Left ventricle myocardium inferior (tissue), 1 donor: ENCODE measurements at places on chromosomes 11 and 22. TPM values are rescaled to one million over a fixed set of nuclear protein-coding genes. Genes with fewer than 3 reads are reported as not detected.

The YPEL4 gene
- total RNA-seq, result 0.55 TPM

The CLTCL1 gene
- 9.4 TPM for total RNA-seq

DNA sequence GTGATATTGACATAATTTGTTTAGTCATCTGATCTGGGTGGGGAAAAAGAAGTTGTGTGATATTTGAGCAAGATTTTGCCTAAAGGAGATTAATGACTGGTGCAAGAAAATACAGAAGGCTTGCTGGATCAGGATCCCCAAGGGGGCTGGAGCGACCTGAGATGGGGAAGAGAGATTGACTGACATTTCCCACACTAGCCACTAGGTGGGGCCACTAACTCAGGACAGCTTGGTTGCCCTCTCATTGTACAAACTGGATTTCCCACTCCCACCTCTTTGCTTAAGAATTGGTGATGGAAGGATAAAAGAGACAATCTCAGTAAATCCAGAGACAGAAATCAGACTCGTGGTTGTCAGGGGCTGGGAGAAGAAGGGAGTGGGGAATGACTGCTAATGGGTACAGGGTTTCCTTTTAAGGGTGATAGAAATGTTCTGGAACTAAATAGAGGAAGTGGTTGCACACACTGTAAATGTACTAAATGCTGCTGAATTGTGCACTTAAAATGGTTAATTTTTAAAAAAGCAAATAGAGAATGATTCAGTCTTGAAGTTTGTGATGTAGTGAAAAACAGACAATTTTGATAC lies 50.7 kb downstream of the CTTN start:
- no peak for DNase-seq

DNA sequence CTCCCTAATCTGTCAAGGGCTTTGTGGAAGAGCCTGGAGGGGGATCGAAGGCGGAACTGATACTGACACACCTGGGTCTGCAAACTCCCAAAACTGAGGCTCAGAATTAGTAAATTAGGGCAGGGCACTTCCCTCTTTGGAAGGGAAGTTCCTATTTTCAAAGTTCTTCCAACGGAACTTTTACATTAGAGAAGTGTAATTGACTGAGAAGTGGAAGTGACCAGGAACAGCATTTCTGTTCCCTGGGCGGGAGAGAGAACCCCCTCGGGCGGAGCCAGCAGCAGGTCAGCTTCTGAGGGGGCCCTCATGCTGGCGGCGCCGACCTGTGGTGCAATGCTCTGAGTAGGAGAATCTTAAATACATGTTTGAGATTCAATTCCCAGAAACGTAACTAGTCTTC lies 1.1 kb upstream of the CBL start:
- DNase-seq, result peak; percentile 32

GRCh38 chr11:11451501-11452005 lies 98.5 kb upstream of the CSNK2A3 start:
- DNase-seq, result no peak

GRCh38 chr11:11534981-11535380 lies 86.8 kb downstream of the GALNT18 start:
- no peak for DNase-seq

DNA sequence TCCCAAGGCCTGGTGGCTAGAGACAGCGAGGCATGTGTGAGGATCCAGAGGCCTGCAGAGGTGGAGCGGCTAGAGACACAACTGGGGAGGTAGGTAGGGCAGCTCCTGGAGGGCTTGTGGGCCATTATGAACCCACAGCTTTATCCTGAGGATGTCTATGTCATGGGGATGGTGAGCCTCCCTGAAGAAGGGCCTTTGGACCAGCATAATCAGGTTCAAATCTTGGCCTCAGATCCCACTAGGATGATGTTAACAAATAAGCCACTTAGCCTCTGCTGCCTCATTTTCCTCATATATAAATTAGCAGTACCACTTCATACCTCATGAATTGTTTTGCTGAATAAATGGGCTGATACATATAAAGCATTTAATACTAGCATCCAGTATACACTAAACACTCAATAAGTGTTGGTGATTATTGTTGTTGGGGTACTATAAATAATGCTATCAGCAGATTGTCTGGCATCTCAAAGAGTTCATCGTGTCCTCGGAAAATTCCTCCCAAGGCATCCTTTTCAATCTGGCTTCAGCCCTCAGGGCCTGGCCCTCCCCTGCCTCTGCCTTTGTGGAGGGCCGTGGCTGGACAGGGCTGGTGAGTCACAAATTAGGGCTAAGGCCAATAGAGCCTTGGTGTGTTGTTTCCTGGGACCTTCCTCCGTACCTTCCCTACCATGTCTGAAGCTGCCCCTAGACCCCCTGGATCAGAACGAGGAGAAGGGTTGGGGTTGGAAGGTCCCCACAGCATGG lies 30.9 kb upstream of the LRRC32 start:
- no peak for DNase-seq

- no peak for DNase-seq
These were observed 3.5 kb upstream of the MEN1 start for GRCh38 chr11:64813826-64814225.

The ANO3 gene
- not detected for total RNA-seq
